ENCODE measurements at places on chromosomes 3 and 15.

GRCh38 chr3:29381595-29381994 is 100.7 kb downstream of the RBMS3 start:
- no peak for DNase-seq

DNA sequence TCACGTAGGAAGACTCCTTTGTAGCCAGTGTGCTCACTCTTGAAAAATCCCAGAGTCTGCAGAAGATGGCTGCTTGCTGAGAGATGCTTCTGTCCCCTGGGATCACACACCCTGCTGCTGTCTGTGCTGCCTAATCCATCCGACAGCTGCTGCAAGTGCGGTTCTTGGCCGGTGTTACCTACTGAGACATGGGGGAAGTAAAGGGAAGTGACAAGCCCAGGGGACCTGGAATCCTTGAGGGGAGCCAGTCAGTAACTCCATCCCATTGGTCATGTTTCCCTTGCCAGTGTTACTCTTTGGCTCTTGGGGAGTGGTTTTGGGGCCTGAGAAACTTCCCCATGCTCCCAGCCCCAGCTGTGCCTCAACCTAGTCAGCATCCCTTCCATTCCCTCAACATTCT is 8.3 kb upstream of the CPNE9 start:
- no peak for DNase-seq

DNA sequence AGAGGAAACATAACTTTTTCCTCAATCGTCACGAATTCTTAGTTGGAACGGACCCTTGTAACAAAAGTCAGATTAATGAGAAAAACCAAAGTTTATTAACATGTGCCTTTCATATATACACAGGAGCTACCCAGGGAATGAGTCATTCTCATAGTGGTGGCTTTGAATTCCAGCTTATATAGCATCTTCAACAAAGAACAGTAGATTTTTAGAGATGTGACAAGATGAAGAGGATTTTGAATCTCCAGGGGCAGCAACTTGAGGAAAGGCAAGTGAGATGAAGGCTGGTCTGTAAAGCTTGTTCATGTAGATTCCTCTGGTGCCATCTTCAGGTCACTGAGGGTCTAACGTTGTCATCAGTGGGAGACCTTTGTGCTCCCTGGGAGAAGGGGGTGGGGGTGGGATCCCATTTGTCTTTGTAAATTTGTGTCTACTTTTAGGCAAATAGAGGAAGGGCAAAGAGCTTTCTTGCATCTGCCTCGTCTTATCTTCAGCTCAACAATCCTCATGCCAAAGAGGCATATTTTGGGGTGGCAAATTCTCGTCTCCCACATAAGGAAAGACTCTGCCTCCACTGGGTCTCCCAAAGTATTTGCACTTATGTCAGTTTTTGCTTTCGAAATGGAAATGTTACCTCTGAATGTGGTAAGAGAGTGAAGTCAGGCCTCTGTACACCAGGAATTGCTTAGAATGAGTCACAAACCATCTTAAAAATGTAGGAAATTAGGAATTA is 29.5 kb downstream of the CLEC3B start:
- DNase-seq = no peak

DNA sequence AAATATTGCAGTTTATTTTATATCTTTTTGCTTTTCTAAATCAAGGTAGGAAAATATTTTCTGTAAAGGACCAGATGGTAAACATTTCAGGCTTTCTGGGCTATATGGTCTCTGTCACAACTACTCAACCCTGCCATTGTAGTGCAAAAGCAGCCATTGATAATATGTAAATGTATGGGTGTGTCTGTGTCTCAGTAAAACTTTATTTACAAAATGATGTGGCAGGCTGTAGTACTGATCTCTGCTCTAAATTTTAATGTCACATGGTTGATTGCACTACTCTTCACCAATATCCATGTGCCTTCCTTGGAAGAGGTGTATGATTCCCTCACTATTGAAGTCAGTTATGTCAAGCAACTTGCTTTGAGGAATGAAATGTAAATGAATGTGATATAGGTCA is 175.0 kb downstream of the GOLIM4 start:
- DNase-seq = no peak
